ENCODE measurements at places on chromosomes 13 and 19.

GRCh38 chr13:97440598-97441170, 6.7 kb downstream of the RAP2A start:
- no peak for DNase-seq

DNA sequence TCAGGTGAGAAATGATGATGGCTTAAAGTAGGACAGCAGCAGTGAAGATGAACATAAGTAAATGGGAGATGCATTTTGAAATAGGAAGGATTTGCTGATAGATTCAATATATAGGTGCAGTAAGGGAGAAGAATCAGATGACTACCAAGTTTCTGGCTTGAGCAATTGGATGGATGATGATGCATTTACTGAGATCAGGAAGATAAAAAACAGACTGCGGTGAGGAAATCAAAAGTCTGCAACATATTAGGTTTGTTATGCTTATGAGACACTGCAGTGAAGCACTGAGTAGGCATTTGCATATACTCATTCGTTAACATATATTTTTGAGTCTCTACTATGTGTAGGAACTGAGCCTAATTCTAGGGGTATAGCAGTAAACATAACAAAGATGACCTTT, 184.2 kb downstream of the LACC1 start:
- DNase-seq: no peak

DNA sequence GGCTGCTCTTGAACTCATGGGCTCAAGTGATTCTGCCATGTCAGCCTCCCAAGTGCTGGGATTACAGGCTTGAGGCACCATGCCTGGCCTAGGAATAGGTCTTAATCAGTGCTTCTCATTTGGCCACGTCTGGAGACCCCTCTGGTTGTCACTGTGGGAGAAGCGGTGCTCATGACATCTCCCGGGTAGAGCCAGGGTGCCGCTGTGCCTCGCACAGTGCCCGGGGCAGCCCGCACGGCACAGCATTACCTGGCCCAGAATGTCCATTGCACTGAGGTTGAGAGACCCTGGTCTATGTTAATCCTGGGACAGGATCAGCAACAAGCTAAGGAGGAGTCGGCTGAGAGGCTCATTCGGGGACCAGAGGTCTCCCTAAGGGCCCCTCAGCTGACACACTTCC, 160.8 kb downstream of the EFNB2 start:
- DNase-seq: no peak

DNA sequence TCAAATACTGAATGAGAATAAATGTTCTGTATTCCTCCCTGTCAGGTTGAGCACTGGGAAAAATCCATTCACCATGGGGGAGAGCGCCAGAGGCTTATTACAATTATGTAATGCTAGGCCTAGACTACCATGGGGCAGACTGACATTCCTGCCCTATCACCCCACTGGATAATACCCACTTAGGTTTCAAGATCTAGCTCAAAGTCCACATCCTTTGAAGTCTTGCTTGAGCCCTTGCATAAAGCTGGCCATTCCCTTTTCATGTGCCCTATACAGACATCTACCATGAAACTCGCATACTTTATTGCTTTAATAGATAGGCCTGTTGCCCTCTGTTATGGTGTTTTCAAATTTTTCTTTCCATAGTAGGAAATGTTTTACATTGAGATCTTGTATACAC, 149.3 kb downstream of the RGCC start:
- no peak for DNase-seq

DNA sequence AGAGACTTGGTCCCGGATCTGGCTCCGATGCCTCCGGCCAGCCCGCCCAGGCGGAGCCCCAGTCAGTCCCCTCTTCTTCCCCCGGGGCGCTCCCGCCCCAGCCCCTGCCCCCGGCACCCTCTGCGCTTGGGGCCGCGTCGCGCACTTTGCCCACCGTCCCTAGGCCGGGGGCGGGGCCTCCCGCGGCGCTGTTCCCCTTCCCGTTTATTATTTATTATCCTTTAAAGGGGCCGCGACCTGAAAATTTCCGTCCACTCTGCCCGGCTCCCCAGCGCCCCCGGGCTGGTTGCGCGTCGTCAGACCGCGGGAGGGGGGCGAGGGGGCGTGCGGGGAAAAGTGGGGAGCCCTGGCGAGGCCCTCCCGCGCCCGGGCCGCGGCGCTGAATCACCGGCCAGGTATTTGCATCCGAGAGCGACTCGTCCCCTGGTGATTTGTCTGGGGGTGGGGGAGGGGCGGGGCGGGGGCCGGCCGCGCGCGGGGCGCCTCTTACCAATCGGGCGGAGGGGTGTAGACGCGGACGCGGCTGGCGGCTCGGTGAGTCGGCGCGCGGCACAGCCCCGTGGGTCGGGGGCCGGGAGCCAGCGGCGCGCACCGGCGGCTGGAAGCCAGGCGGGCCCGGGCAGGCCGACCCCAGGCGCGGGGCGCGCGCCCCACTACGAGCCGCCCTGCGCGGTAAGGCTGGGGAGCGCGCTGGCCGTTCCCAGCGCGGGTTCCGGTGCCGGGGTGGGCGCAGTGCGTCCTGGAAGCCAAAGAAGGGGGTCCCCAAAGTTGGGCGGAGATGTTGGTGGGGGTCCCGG, at the start of gene ARID3A:
Gene ARID3A, plus strand, starts transcription at position 510 of the 797 bp plus-strand sequence. CDS start 3,494 bp downstream, outside the sequence.
- DNase-seq: peak; percentile 86

DNA sequence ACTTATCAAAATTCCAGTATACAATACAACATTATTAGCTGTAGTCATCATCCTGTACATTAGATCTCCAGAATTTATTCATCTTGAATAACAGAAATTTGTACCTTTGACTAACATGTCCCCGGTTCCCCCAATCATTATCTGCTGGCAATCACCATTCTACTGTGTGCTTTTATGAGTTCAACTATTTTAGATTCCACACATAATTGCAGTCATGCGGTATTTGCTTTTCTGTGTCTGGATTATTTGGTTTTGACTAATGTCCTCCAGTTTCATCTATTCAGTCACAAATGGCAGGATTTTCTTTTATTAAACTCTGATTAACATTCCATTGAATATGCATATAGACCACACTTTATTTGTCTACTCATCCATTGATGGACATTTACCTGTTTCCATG, 530.7 kb upstream of the SLITRK1 start:
- DNase-seq: no peak

GRCh38 chr13:41802684-41803444, 158.0 kb downstream of the VWA8 start:
- peak; percentile 89 for DNase-seq

DNA sequence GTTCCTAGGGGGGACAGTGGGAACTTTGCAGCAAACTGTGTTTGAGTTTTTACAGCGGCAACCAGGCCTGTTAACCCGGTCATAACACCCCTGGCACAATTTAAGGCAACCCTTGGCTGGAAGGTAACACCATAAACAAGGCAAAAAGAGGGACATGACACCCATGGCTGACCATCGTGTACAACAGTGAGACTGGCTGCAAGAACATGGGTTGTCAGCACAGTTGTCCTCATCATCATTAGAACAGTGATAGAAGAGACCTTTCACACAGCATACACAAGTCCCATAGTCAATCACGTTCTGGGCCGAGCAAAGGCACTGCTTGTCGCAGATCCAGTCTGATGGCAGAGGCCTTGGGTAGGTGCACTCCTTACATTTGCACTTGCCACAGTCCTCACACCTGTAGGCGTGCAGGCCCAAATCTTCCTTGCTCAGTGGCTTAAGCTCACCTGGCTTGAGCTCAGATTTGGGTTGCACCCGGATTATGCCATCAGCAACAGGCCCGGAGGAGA, 4.1 kb downstream of the SPRY2 start:
- peak; percentile 21 for DNase-seq

DNA sequence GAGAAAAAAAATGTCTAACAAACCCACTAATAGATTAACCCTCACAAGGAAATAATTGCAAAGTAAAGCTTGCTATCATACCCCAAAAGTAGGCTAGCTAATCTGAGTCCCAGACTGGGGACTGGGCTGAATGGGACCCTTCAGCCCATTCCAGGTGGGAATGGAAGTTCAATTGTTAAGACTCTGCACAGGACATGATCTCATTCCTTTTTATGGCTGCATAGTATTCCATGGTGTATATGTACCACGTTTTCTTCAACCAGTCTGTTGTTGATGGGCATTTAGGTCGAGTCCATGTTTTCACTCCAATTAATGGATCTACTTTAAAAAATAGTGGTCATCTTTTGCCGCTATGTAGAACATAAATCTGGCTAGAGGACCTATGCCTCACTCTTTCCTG, 17.9 kb downstream of the OR7A5 start:
- no peak for DNase-seq

GRCh38 chr13:40205771-40206240, 460.6 kb downstream of the FOXO1 start:
- no peak for DNase-seq

DNA sequence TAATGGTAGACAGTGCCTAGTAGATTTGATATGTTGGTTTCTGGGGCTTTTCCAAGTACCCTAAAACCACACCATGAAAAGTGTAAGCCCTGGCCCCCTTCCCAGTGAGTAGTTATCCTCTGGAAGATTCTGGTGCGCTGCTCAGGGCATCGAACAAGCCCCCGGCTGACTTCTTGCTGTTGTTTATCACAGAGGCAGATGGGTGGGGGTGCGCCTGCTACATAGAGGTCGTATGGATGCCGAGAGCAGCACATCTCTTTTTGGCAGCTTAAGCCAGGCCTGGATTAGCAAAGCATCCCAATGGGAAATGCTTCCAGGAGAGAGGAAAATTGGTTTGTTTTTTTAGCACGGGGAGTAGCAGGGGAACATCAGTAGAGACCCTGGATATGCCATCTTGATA, 26.3 kb upstream of the SPATA13 start:
- DNase-seq: no peak

DNA sequence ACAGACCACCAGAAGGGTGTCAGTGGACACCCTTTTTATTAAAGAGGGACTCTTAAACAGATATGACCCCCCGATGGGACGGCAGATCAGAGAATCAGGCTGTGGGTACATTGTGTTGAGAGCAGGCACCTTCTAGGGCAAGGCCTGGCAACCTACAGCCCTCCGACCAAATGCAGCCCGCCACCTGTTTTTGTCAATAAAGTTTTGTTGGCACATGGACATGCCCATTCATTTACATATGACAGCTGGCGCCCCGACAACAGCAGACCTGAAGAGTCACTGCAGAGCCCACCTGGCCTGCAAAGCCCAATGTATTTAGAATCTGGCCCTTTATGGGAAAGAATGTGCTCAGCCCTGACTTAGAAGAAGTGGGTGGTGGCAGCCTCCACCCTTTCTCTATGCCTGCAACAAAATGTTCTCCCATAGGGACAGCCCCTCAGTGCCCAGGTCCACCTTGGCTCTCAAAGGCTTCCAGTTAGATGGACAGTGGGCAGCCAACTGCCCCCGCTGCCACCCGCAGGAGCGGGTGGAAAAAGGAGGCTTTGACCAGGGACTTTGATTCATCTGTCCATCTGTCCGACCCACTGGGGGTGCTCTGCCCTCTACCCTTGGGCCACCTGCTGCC, 184.9 kb downstream of the PTPRS start:
- peak; percentile 86 for DNase-seq

- peak; percentile 80 for DNase-seq
Measured at GRCh38 chr19:4583961-4584669, 24.6 kb upstream of the SEMA6B start.

DNA sequence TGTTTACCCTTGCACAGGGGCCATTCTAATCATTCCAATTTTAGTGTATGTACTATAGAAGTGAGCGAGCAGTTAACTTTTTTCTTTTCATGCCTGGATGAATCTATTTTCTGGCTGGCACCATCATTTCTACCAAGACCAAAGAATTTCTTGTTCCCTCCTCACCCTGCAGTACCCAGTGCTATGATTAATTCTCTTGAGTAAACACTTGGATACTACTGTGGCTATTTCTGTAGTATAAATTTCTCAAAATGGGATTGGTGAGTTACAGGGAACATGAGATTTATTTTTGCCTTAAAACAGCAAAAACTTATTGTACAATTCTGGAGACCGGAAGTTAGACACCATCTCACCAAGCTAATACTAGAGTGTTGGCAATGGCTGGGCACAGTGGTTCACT, 7.6 kb downstream of the ZNF446 start:
- DNase-seq: no peak

Data from myocyte (in vitro differentiated cells).